ENCODE measurements at places on chromosomes 2 and 18.
A peak's percentile ranks its signal among the peaks of the same experiment; 100 is the strongest.

DNA sequence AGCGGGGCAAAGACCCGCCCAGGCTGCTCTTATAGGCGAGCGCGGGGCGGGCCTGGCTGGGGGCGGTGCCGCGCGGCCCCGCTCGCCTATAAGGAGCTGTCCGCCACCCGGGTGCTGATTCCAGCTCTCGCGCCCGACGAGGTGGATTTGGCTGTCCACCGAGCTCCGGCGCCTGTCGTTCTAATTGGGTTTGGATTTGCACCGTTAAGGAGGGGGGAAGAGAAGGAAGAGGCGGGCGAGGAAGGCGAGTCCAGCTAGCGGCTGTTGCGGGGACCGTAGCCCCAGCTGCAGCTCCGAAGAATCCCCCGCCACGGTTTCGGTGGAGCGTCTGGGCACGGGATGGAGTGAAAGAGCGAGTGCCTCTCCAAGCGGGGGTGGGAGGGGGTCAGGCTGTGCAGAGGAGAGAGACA, at the start of gene CNTNAP5:
CNTNAP5 (plus strand) TSS at position 117 of the 410 bp plus-strand sequence. CDS start 364 bp downstream, outside the sequence.
- no peaks in the 10 kb centered on the region for H3K36me3 ChIP-seq
- H3K27me3 ChIP-seq, result peaks cover 3% of the 10 kb centered on the region
- DNase-seq, result peak; percentile 57
- no peak within 1 kb of the TSS for H3K27ac ChIP-seq

DNA sequence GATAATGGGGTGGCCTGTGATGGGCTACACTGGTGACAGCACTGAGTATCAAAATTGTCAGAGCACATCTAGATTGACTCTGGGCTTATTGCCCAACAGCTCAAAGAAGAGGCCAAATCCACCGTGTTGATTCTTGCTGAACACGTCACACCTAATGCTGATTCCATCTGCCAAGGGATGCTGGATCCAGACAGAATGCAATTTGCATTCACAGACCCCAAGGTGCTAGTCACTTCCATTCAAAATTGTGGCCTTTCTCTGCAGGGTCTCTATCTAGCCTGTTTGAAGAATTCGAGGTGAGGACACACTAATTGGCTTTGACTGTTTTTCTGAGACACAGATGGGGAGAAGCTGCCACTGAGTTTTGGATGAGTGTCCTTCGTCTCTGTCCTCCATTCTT, 13.5 kb upstream of the GPR39 start:
- H3K27me3 ChIP-seq, result no peaks in the 10 kb centered on the region
- no peak overlapping the region for H3K27ac ChIP-seq
- H3K4me3 ChIP-seq, result no peak overlapping the region

- DNase-seq, result no peak
- no peak overlapping the region for H3K27ac ChIP-seq
These were observed 55.9 kb upstream of the BARD1 start for GRCh38 chr2:214865400-214865799.

GRCh38 chr2:5725794-5726463, 33.7 kb downstream of the SOX11 start:
- peak overlapping the region; percentile 30 for H3K4me3 ChIP-seq
- H3K4me1 ChIP-seq, result no peaks in the 10 kb centered on the region
- no peaks in the 10 kb centered on the region for H3K27me3 ChIP-seq
- DNase-seq, result no peak

DNA sequence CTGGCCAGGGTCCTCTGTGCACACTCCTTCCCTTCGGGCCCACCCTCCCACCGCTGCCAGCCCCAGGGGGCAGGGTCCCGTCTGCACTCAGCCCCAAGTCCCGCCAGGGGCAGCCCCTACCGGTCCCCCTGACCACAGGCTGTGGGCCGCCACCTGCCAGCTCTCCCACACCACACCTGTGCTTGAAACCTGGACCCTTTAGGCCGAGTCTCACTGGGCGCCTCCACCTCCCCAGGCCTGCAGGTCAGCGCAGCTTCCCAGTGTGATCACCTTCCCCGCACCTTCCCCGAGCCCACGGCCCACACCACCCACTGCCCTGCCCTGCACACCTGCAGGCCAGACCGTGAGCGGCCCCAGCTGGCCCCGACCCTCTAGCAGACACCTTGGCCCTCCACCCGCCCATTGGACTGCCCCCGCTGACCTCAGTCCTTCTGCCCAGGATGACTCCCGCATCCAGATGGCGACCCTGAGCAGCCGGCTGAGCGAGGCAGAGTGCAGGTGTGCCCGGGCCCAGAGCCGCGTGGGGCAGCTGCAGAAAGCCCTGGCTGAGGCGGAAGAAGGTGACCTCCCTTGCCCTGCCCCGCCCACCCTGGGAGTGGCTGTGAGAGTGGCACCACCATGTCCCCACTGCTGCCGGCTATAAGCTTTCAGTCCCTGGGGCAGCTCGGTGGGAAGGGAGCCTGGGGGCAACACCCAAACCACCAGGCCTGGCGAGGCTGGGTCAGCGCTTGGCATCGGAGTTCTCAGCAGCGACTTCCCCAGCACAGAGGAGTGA, 31.3 kb upstream of the SNED1 start:
- H3K27ac ChIP-seq, result peak overlapping the region; percentile 12
- H3K27me3 ChIP-seq, result no peaks in the 10 kb centered on the region
- no peaks in the 10 kb centered on the region for H3K36me3 ChIP-seq
- H3K4me3 ChIP-seq, result no peak overlapping the region
- H3K4me1 ChIP-seq, result peaks cover 2% of the 10 kb centered on the region
- no peak for DNase-seq

- no peaks in the 10 kb centered on the region for H3K36me3 ChIP-seq
- no peaks in the 10 kb centered on the region for H3K4me1 ChIP-seq
- no peaks in the 10 kb centered on the region for H3K27me3 ChIP-seq
- DNase-seq, result no peak
- no peak overlapping the region for H3K27ac ChIP-seq
These were observed 345.7 kb downstream of the MTX2 start for GRCh38 chr2:176614930-176615329.

GRCh38 chr2:232342635-232343565, 35.7 kb upstream of the ALPP start:
- no peak overlapping the region for H3K4me3 ChIP-seq
- no peaks in the 10 kb centered on the region for H3K4me1 ChIP-seq
- no peaks in the 10 kb centered on the region for H3K27me3 ChIP-seq
- no peak for DNase-seq

- no peaks in the 10 kb centered on the region for H3K27me3 ChIP-seq
- no peak overlapping the region for H3K4me3 ChIP-seq
- no peaks in the 10 kb centered on the region for H3K4me1 ChIP-seq
- no peak for DNase-seq
- no peaks in the 10 kb centered on the region for H3K36me3 ChIP-seq
These were observed 84.8 kb downstream of the AQP4 start for GRCh38 chr18:26780520-26781325.

DNA sequence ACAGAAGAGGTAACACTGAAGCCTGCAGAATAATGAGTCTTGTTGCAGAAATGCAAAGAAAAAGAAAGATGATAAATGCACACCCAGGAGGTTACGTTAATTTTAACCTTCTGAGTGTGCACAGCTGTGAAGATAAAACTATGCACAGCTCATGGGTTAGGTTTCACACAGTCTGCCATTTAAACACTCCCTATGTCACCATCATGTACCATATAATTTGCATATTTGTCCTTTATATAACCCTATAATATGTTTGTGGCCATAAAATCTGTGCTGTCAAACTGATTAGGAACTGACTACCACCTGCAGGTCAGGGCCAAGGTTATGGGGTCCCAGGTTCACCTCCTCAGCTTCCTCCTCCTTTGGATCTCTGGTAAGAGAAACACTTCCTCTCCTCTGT, 205.5 kb downstream of the RPIA start:
- H3K36me3 ChIP-seq, result no peaks in the 10 kb centered on the region
- H3K4me1 ChIP-seq, result no peaks in the 10 kb centered on the region
- no peak for DNase-seq
- no peaks in the 10 kb centered on the region for H3K27me3 ChIP-seq
- H3K4me3 ChIP-seq, result no peak overlapping the region

DNA sequence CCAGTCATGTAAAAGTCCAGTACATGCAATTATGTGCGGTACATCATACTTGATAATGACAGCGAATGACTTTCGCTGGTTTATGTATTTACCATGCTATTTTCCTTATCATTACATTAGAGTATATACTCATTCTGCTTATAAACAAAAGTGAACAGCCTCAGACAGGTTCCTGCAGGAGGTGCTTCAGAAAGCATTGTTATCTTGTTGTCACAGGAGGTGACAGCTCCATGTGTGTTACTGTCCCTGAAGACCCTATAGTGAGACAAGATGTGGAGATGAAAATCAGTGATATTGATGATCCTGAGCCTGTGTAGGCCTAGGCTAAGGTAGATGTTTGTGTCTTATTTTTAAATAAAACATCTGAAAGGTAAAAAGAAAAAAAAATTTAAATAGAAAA, 15.3 kb upstream of the MPPE1 start:
- H3K4me1 ChIP-seq, result no peaks in the 10 kb centered on the region
- no peaks in the 10 kb centered on the region for H3K36me3 ChIP-seq
- no peak overlapping the region for H3K27ac ChIP-seq
- no peaks in the 10 kb centered on the region for H3K27me3 ChIP-seq
- no peak for DNase-seq

- no peaks in the 10 kb centered on the region for H3K36me3 ChIP-seq
- no peaks in the 10 kb centered on the region for H3K4me1 ChIP-seq
- H3K27ac ChIP-seq, result no peak overlapping the region
- no peaks in the 10 kb centered on the region for H3K27me3 ChIP-seq
- no peak for DNase-seq
- H3K4me3 ChIP-seq, result no peak overlapping the region
These were observed 177.1 kb downstream of the RNF144A start for GRCh38 chr2:7094231-7094741.

DNA sequence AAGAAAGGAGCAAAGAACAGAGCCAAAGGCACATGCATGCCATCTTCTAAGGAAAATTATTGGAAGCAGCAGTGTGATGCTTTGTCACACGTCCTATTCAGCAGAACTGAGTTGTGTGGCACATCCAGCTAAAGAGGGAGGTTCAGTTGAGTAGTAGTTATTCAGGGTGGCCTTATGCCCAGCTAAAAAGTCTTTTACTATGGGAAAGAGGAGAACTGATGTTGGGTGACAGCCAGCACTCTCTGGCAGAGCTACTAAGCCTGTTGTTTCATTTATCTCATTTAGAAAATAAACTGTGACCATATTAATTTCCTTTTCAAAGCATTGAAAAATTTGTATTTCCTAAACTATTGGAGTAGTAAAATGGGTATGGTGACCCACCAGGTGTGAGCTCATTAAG, 18.5 kb downstream of the ITGA6 start:
- DNase-seq, result no peak
- no peak overlapping the region for H3K27ac ChIP-seq
- H3K27me3 ChIP-seq, result no peaks in the 10 kb centered on the region
- H3K4me3 ChIP-seq, result no peak overlapping the region
- H3K36me3 ChIP-seq, result no peaks in the 10 kb centered on the region

All from breast epithelium (tissue), 4 donors.